ENCODE measurements at places on chromosomes 4 and X.

DNA sequence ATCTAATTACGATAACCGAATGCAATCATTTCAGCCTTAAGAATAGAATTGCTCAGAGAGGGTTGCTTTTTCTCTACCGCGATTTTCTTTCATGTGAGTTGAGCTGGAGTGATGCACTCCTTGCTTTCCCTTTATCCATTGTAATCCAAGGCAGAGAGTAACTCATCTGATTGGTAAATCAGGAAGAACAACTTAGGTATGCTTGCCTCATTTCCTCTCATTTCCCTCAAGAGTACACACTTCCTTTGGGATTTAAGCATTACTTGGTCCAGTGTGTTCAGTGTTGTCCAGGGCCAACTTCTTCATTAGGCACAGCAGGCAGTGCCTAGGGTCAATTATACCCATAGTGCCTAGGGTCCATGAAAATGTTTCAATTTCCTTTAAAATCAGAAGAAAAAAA is 15.7 kb upstream of the N4BP2 start:
- DNase-seq = no peak

DNA sequence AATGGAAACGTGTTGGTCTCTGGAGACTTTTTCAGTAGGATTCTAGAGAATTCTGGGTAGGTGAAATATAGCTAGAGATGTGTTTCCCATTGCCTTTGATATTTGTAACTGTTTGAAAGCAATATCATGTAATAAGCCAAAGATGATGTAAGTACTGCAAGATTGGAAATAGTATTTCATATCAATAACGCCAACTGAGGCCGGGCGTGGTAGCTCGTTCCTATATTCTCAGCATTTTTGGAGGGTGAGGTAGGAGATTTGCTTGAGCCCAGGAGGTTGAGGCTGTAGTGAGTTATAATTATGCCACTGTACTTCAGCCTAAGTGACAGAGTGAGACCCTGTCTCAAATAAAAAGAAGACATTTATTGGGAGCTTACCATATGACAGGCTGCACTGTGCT is 9.5 kb downstream of the ADH1A start:
- no peak for DNase-seq

- DNase-seq = no peak
Observed at GRCh38 chr4:81508411-81509185, 36.9 kb upstream of the RASGEF1B start.

DNA sequence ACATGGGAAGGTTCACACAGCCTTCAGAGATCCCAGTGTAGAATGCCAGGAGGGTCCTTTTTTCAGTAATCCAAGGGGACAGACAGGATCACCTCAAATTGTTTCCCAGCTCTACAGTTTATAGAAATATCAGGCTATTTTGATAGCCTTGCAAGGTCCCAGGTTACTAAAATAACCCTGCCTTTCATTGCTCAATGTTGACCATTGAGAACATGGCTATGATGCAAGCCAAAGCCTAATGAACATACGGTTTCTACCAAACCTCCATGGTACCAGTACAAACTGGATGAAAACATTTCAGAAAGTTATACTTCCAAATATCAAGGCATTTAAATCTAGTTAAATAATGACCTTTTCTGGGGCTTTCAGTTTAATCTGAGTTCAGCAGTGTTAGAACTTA is 151.5 kb downstream of the PLS3 start:
- DNase-seq = no peak

DNA sequence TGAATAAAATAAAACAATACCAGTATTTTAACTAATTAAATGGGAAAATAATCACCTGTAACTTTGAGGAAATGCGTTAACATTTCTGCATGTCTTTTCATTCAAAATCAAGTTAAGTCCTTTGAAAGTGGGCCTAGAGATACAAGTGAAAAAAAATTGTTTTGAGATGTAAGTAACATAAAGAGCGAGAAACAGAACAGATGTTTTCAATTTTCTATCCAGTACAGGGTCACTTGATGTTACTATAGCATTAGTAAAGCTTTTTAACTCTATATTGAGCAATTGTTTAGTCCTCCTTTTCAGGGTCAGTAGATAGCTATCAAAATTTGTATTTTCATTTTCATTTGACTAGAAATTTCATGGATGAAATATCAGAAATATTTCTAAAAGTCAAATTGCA is 761.4 kb downstream of the CCSER1 start:
- no peak for DNase-seq

DNA sequence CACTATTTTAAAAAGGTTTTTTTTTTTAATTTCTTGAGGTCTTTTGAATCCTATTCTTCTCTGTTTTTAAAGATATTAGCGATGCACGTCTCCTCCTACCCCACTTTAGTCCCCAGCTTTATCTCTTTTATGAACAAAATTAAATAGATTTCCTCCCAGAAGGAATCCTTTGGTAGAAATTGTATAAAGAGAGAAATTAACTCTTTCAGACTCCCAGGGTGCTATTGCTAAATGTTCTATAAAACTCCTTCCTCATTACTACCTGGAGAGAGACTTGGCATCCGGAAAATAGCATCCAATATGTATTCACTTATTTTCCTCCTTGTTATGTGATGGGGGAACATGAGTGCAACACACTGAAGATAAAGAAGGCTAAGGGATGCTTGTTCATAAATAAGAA is 16.5 kb upstream of the PACRGL start:
- no peak for DNase-seq

DNA sequence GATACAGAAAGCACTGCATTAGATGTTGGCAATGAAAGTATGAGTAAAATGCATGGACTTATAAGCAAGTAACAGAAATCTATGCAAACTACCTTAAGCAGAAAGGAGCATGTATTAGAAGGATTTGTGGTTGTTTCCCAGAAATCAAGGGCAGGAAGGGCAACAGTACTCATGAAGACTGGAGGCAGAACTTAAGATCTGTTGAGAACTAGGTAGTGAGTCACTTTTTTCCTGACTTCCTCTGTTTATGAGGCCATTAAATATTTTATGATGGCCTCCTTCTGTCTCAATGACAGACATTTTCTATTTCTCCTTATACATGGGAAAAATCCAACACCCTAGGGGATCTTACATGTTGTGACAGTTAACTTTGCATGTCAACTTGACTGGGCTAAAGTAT is 398.2 kb downstream of the MID1IP1 start:
- no peak for DNase-seq

- DNase-seq = no peak
Observed at GRCh38 chr4:130306566-130306965, 1210.6 kb downstream of the C4orf33 start.

DNA sequence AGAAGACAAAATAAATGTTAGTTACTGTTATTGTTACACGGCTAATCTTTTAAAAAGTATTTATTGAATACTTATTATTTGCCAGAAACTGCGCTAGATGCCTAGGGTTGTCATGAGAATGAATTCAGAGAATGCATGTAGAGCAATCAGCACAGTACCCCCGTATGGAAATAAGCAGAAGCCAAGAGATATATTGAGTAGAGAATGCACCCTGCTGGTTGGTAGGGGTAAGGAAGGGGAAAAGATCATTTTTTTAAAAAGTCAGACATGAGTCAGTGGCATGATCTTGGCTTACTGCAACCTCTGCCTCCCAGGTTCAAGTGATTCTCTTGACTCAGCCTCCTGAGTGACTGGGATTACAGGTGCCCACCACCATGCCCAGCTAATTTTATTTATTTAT is 13.1 kb upstream of the DRP2 start:
- DNase-seq = no peak

DNA sequence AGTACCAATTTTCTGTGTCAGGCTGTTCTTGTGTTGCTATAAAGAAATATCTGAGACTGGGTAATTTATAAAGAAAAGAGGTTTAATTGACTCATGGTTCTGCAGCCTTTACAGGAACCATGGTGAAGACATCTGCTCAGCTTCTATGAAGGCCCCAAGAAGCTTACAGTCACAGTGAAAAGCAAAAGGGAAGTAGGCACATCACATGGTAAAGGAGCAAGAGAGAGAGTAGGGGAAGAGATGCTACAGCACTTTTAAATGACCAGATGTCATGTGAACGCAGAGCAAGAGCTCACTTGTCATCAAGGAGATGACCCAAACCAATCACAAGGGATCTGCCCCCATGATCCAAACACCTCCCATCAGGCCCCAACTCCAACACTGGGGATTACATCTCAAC is 174.3 kb downstream of the ATP10D start:
- no peak for DNase-seq

GRCh38 chrX:19137067-19137466 is 14.8 kb upstream of the ADGRG2 start:
- DNase-seq = no peak

DNA sequence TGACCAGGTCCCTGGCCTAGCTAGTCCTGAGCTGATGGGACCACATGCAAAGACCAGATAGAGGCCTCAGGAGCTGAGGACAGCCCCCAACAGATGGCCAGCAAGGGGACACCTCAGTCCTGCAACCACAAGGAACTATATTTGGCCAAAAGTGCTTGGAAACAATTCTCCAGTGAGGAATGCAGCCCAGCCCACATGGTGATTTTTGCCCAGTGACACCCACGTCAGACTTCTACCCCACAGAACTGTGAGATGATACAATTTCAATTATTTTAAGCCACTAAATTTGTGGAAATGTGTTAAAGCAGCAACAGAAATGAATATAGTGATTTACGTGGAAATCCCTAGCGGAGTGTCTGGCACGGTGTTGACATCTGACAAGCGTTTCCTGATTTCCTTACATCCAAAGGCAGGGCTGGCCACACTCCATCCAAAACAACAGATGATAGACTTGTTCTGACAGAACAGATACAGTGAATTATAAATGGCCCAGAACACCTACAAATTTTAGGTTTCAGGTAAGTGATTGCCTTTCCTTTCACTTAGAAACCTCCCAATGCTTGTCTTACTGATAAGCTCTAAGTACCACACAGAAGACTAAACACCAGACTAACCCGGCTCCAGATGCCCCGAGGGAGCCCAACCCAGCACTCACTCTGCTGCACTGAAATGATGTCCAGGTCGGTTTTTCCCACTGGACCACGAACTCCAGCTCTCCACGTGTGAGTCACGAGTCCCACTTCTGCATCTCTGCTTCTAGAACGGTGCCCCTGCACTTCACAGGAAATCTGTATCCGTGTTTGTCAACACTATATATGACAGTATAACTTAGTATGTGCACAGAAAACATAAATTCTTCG is 5.8 kb downstream of the AFAP1 start:
- no peak for DNase-seq

GRCh38 chrX:132272826-132273225 is 53.6 kb upstream of the RAP2C start:
- DNase-seq = no peak

DNA sequence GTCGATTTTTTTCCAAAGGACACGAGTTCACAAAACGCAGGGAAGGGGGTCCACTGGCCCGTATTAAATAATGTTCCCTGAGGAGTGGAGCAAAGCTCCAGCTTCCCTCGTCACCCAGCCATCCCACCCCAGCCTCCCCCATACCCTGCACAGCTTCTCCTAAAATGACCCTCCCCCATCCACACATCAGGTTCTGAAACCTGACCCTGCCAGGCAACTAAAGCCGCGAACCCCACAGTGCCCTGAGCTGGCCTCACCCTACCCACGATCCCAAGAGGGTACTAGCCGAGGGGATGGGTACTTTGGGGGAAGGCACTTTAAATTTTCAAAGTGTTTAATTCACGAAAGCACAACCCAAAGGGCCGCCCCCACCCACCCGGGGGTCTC is 634 bp downstream of the APOO start:
- no peak for DNase-seq

- no peak for DNase-seq
Observed at GRCh38 chr4:65089666-65090065, 580.6 kb downstream of the EPHA5 start.

DNA sequence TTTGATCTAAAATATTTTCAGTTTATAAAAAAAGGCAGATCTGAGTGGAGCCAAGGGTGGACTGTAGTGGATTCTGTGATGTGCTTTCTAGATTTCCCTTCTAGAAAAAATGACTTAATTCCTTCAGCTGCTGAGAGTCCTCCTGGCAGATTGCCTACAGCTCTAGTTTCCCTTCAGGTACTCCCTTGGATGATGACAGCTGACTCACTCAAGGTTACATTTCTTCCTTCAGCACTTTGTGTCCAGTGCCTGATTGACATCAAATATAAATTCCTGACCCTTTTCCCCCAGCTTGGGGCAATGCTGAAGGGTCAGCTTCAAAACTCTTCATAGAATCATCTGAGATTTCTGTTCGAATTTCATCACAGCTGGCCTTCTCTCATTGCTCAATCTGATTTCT is 161.7 kb downstream of the EMCN start:
- no peak for DNase-seq

DNA sequence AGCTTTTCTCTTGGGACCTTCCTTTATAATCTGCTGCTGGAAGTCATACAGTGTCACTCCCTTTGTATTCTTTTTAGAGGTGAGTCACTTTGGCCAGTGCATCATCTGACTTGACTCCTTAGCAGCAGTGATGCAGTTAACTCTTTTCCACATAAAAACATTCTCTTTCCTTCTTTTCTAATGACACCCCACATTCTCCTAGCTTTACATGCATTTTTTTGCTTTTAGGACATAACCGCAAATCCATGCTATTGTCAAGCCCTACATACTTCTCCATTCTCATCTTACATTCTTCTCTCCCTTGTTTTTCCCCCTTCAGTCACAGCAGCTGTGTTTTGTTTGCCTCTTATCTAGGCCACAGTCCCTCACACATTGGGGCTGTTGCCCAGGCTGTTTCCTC is 55.1 kb downstream of the ZNF330 start:
- no peak for DNase-seq

- DNase-seq = no peak
Observed at GRCh38 chr4:156346959-156347385, 393.3 kb upstream of the CTSO start.

DNA sequence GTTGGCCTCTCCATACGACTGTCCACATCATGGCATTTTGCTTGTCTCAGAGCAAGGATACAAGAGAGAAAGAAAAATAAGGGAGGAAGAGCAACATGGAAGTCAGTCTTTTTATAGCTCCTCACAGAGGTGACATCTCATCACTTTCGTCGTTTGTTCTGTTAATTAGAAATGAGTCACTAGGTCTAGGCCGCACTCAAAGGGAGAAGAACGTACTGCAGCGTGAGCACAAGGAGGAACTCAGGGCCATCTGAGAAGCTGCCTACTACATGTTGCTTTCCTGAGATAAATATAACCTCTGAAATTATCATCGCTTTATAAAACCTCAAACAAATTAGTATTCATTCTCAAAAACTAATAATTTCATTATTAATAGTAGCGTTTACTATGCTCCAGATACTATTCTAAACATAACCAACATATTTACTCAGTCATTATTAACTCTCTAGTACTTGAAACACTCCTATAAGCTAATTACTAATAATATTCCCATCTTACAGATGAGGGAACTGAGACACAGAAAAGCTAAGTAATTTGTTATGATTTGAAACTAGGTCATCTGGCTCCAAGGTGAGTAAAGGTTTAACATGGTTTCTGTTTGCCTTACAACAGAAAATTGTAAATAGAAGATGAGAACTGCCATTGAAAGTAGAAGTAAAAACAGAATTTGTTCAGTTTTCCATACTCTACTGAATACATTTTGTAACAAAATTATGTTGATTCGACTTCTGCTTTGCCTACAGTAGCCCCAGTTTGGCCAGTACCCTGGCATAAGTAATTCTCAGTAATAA is 213.2 kb upstream of the UGT8 start:
- no peak for DNase-seq

- no peak for DNase-seq
Observed at GRCh38 chr4:127601029-127601428, 31.7 kb upstream of the INTU start.

Data from activated CD4-positive, alpha-beta T cell treated with anti-CD3 and anti-CD28 coated beads, Interleukin-2, amount 50 U/mL, for 24 hours (primary cell).